Esophagus mucosa (tissue), 1 donor: ENCODE measurements at places on chromosomes 16 and 17.
A peak's percentile ranks its signal among the peaks of the same experiment; 100 is the strongest.

- no peak for ATAC-seq
These were observed 5.1 kb downstream of the PHF12 start for GRCh38 chr17:28946239-28946638.

DNA sequence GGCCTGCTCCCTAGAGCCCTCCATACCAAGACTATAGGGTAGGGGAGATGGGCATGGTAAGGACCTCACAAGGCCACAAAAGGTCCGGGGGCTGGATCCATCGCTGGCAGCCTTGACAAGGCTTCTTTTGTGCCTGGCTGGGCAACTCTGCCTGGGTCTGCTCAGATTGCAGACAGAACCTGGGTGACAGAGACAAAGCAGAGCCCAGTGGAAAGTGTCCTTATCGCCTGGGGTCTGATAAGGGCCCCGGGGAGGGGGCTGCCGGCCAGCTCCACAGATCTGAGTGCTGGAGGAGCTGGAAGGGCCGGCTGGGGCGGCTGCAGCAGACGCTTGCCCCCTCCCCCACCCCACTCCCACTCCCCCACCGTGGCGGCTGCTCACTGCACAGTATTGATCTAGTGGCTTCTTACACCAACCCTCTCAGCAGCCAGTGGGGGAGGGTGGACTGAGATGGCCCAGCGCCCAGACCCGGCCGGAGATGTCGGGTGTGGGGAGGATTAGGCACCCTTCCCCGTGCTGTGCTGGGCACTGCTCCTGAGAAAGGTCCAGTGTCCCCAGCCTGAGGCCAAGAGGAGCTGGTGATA is 7.2 kb downstream of the MMP15 start:
- no peak for ATAC-seq

GRCh38 chr17:44633998-44634397 is 22.3 kb upstream of the MEIOC start:
- ATAC-seq = no peak

GRCh38 chr16:24540602-24541210 is 1.3 kb downstream of the RBBP6 start:
- ATAC-seq = no peak

- ATAC-seq = no peak
These were observed 53.8 kb downstream of the MYH10 start for GRCh38 chr17:8576559-8577294.

DNA sequence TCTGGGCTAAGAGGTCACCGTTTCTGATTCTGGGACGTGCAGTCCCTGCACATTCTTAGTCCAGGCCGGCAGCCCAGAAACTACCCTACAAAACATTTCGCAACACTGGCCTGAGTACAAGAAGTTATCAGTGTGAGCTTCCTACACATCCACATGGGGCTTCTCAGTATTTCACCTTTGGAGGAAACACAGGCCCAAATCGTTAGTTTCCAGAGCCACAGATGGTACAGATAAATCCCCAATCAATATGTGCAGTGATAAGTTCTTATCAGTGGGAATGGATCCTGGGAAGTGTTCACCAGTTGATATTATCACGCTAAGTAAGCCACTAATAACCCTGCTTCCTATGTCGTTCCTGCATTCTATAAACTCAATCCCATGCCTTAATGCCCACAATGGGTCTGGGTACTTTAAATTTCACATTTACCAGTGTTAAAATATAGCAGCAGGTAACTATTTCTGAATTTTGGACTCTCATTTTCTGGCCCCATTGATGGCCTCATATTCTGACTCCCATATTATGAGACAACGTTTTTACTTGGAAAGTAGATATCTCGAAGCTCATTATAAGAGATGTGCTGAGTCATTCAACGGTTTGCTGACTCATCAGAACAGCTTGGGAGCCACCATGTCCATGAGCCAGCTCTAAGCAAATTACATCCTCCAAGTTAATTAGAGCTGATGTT is 370.2 kb upstream of the MAF start:
- no peak for ATAC-seq

- no peak for ATAC-seq
These were observed 2.4 kb downstream of the OSGIN1 start for GRCh38 chr16:83955218-83956130.

DNA sequence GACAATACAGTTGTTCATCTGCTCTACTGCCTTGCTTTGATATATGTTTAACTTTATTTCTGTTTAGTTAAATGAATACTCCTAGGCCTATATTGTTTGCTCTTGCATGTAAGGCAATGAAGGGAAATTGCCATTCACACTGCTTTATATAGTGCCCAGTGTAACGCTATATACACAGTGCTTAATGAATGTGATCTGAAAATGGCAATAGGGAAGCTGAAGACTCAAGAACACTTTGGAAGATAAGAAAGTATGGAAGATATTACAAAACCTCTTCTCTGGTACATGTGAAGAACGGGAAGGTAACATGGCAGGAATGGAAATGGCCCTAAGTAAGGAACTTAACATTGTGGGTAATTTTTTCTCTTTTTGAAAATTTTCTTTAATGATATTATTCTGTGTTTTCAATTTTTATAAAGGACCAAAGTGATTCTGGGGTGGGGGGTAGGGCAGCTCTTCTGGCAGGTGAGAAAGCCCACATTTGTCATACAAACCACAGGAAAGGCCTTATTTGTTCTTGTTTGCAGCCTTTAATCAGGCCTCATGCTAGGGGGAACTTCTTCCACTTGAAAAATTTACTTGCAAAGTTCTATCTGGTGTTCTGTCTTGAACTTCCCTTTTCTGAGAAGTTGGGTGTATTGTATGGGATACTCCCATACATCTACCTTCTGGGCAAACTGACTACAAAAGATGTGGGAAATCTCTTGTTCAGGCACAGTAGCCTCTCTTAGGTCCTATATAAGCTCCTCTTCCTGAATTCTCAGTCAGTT is 100.8 kb upstream of the CORO6 start:
- ATAC-seq = peak; percentile 40

DNA sequence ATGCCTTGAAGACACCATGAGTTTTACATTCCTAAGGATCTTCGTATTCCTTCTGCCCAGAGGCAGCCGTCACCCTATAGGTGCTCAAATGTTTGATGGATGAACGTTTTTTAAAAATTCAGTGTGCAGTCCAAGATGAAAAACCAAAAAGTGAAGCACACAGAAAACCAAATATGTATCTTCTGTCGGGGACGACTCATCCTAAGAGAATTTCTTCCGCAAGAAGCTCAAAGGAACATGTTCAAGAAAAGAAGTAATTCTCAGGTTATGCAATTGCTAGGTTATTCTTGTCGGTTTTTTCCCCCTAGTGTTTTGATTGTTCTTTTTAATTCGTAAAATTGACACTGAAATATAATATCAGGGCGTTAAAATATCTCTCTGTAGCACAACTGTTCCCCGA is 1.4 kb downstream of the CENPV start:
- no peak for ATAC-seq

DNA sequence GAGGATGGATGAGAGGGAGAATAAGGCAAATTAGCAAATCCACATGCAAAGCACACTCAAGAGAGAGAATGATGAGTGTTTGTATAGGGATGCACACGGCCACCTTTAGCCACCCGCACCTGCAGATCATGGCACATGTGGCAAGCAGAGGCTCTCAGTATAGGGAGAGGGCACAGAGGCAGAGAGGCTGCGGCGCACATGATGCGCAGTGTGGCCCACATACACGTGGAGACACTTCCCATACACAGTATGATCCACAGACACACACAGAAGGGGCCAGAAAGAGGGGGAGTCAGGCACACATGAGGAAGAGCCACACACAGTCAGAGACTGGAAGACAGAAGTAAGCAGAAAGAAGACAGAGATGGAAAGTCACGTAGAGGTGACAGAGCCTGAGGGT is 6.5 kb upstream of the CHD3 start:
- ATAC-seq = no peak

GRCh38 chr16:55073830-55074229 is 143.2 kb downstream of the IRX5 start:
- no peak for ATAC-seq

- ATAC-seq = peak; percentile 59
These were observed at the start of gene SKAP1 for GRCh38 chr17:48429638-48430586. SKAP1 (minus strand) TSS chr17:48430214.

- ATAC-seq = no peak
These were observed 14.6 kb downstream of the RGS11 start for GRCh38 chr16:261031-261691.

- ATAC-seq = peak; percentile 66
These were observed 118.2 kb upstream of the SMURF2 start for GRCh38 chr17:64780096-64781013.

- ATAC-seq = peak; percentile 3
These were observed 2.4 kb downstream of the CD7 start for GRCh38 chr17:82314727-82315605.

GRCh38 chr17:77708049-77708448 is 250.5 kb upstream of the TNRC6C start:
- no peak for ATAC-seq

DNA sequence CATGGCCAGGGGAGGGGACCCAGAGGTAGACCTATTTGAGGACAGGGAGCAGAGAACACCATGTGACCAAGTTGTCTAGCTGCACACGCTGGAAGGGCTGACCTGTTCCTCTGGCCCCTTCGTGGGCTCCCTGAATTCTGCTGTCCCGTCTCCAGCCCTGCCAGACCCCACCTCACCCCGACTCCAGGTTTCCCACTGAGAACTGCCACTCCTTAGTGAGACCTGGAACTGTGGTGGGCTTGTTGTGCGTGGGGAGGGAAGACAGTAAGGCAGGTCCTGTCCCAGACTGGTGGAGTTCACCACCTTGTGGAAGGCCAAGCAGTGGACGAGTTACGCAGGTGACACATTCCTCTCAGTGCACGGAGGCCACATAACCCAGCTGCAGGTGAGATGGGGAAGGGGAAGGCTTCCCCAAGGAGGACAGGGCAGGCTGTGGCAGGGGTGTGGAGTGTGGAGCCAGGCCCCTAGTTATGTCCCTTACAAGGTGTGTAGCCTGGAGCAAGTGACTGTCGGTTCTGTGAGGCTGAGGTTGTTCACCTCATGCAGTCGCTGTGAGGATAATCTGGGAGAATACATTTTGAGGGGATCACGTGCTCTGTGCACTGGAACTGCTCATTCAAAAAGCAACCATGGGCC is 54.7 kb downstream of the USP22 start:
- no peak for ATAC-seq

GRCh38 chr16:74111456-74111982 is 185.1 kb upstream of the PSMD7 start:
- ATAC-seq = no peak

DNA sequence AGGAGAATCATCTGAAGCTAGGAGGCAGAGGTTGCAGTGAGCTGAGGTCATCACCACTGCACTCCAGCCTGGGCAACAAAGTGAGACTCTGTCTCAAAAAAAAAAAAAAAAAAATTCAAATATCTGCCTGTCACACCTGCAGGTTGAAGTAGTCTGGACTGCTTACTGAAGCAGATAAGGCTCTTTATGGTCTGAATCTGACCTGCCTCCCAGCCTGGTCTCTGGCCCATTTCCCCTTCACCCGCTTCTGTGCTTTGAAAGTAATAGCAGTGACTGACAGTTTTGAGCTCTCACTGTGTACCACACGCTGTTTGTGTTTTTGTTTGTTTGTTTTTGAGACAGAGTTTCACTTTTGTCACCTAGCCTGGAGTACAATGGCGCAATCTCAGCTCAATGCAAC is 5.8 kb downstream of the SEZ6L2 start:
- ATAC-seq = no peak

DNA sequence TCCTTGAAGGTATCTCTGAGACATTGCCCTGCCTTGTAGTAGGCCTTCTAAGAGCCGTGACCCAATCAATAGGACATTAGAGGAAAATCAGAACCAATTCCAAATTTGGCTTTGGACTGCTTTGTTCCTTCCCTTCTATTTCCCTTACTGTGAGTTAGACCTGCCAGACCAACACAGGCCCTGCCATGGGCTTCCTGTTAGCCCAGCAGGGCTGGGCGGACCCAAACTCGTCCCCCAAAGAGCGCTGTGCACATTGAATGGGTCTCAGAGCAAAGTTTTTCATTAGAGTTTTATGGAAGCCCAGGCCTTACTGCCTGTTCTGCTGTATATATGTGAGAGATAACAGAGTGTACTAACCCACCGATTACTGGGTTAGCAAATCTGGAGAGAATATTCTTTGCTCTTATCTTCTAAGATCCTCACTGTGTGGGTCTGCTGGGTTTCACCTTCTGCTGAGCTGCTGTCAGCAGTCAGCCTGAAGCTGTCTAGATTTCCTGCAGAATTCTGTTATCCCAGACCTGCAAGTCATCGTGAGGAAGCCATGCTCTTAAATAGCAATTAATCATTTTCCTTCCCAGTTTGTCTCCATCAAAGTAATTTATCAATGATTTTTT is 5.7 kb downstream of the ARHGAP44 start:
- no peak for ATAC-seq

DNA sequence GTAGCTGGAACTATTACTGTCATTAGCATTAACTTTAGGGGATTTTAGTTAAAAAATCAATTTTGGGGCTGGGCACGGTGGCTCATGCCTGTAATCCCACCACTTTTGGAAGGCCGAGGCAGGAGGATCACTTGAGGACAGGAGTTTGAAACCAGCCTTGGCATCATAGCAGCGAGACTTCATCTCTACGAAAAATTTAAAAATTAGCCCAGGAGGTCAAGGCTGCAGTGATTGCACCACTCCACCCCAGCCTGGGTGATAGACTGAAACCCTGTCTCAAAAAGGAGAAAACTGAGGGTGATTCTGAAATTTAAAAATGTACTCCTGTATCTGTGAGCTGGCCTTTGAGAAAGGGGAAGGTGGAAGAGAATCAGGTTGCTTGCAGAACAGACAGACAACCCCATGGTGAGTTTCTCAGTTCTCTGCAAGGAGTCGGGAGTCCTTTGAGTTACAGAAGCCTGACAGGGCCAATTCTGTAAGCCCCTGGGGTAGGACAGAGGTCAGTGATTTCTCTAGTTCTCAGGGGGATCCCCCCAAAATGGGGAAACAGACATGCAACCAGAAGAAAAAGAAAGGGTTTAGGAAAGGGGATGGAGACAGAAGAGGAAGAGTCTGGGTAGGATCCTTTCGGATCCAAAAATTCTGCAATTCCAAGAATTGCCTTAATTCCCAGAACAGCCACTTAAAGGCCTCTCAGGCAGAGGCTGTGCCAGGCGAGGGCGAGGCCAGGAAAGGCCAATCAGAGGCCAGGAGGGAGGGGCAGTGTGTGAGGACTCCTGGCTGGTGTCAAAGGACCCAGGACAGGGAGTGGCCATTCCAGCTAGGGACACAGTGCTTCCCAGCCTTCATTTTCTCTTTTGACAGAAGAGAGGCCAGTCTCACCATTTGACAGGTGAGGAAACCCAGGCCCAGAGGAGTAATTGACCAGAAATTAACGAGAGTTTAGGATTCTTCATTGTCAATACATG is 6.7 kb downstream of the NUPR1 start:
- ATAC-seq = peak; percentile 52

GRCh38 chr16:1338855-1339675 is 5.6 kb downstream of the BAIAP3 start:
- ATAC-seq = no peak

DNA sequence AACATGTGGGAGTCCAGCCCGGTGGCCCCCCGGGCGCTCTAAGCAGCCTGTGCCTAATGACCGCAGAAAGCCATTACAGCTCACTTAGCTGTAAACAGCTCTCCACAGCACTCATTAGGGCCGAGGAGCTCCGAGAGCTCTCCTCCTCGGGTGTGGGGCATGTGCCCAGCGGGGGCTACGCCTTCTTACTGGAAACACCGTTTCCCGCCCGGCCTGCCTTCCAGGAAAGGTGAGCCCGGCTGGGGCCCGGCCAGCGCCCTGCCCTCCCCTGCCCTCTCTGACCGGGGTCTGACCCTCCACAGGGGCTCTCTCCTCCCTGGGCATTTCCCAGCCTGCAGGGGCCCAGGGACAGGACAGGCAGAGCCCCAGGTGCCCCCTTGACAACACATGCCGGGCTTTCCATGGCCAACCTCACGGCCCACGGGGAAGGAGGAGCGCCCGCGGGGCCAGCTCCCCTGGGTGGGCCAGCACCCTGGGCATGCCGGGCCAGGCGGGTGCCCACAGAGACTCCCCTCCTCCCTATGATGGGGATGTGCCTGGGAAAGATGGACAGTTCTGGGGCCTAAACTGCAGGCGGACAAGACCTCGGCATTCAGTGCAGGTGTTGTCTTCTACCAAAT is 72.6 kb downstream of the SDK2 start:
- no peak for ATAC-seq
